ENCODE measurements at places on chromosomes 11 and 22.

DNA sequence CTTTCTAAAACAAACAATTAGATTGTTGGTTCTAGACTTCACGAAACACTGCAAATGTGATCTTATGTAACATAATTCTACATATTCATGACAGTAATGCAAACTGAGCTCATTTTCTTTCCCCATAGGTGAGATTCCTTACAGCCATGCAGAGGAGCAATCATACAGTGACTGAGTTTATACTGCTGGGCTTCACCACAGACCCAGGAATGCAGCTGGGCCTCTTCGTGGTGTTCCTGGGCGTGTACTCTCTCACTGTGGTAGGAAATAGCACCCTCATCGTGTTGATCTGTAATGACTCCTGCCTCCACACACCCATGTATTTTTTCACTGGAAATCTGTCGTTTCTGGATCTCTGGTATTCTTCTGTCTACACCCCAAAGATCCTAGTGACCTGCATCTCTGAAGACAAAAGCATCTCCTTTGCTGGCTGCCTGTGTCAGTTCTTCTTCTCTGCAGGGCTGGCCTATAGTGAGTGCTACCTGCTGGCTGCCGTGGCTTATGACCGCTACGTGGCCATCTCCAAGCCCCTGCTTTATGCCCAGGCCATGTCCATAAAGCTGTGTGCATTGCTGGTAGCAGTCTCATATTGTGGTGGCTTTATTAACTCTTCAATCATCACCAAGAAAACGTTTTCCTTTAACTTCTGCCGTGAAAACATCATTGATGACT lies 1.5 kb downstream of the OR9G1 start:
- peak; percentile 11 for DNase-seq

GRCh38 chr11:46280706-46281105 lies 3.2 kb downstream of the CREB3L1 start:
- no peak for DNase-seq

GRCh38 chr11:27028561-27028965 lies 12.1 kb upstream of the BBOX1 start:
- DNase-seq = no peak

GRCh38 chr22:17865183-17866055 lies 91.2 kb upstream of the BID start:
- DNase-seq = no peak

DNA sequence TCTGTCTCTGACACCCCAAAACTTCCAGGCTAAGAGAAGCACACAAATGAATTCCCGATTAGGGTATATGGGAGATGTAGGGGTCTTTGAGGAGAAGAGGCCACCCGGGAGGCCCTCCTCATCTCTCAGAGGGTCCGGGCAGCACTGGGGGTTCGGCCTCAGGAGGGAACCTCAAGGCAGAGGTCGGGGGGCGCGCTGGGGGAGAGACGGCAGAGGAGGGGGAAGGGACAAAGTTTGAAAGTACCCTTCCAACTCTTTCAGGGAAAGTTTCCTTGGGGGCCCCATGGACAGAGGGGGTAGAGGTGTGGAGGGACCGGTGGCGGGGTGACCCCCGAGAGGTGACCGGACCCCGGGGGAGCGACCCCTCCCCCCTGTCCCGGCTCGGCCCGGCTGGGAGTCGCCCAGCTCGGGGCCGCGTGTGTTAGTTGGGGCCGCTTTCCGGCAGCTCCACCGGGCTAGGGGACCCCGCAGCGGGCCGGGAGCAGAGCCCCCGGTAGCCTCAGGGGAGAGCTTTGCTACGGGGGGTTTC lies 3.3 kb upstream of the GCAT start:
- DNase-seq = no peak

GRCh38 chr22:24326266-24326665 lies 55.6 kb downstream of the SPECC1L start:
- DNase-seq = no peak

GRCh38 chr22:38657045-38657909 lies 839 bp downstream of the CBY1 start:
- DNase-seq = no peak

- DNase-seq = no peak
Measured at GRCh38 chr22:45919504-45920286, 57.3 kb downstream of the WNT7B start.

- no peak for DNase-seq
Measured at GRCh38 chr22:26734339-26735018, 77.1 kb downstream of the MIAT start.

GRCh38 chr22:45455212-45455611 lies 41.7 kb downstream of the RIBC2 start:
- no peak for DNase-seq

DNA sequence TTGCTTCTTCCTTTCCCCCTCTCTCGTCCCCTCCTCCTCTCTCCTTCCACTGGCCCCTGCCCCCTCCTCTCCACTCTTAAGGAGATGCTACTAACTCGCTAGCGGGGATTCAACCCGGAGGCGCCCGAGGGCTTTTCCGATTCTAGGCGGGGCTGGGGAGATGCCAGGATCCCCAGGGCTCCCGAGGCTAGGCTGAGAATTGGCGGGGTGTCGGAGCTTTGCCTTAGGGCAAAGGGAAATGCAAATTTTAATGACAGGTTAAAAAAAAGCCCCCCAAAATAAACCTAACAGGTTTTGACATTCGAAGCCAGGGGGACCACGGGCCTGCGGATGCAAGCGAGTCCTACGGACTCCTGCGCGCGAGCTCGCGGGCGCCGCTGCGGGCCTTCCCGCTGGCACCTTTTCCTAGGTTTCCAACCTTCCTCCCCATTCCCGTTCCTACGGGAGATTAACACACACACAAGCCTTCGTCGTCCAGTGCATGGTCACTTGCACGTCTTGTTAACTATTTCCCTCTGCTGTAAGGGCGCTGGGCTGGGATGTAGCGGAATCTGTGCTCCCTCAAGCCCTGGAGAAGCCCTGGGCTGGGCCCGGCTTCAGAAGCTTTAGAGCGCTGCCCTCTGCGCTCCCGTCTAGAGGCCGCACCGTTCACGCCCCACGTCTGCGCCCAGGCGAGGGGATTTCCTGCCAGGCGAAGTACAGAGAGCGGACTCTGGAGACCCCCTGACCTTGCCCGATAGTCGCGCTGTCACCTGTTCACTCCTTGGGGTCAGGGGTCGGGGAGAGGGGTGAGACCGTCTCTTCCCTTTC lies 729 bp upstream of the ALX4 start:
- peak; percentile 98 for DNase-seq

- DNase-seq = no peak
Measured at GRCh38 chr22:46703171-46703995, 34.7 kb downstream of the CERK start.

GRCh38 chr11:86807360-86807759 lies 7.0 kb downstream of the PRSS23 start:
- DNase-seq = no peak

DNA sequence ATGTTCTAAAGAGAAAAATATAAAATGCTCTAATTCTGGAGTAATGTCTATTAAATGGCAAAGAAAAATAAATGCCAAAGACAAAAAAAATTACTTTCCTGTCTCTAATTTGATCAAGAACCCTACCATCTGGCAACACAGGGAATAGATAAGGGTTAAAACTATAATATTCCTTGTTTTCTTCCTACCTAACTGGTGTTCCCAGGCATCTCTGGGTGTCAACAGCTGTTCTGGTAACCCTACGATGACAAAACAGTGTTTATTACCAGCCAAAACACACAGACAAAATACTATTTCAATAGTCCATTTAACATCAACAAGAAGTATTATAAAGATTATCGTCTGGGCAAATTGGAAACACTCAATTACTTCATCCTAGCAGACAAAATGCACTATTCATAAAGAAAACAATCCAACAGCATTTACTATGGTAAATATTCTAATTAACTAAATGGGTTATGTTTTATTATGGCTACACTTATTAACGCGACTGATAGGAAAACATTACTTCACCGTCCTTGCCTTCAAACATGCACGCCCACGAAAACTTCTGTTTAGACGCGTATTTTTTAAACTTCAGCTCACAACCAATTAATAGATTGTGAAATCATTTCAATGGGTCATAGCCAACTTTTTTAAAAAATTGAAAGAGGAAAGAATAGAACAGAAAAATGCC lies 50.6 kb downstream of the LGR4 start:
- DNase-seq = no peak

DNA sequence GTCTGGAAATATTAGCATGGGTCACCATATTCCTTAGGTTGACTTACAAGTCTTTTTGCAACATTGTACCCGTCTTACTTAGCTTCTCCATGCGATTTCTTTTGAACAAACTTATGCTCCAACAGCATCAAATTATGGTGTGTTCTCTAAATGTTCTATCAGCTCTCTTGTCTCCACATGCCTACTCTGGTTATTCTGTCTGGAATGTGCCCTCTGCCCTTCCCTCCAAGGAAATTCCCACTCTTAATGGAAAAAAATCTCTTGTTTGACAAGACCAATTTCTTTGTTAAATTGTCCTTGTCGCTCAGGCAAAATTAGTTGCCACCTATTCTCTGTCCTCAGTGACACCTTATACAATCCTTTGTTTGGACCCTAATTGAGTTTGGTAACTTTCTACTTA lies 522.8 kb upstream of the LUZP2 start:
- DNase-seq = no peak

GRCh38 chr11:127471662-127472061 lies 471.1 kb upstream of the KIRREL3 start:
- DNase-seq = peak; percentile 23

GRCh38 chr22:27685515-27685914 lies 116.0 kb downstream of the MN1 start:
- DNase-seq = no peak

DNA sequence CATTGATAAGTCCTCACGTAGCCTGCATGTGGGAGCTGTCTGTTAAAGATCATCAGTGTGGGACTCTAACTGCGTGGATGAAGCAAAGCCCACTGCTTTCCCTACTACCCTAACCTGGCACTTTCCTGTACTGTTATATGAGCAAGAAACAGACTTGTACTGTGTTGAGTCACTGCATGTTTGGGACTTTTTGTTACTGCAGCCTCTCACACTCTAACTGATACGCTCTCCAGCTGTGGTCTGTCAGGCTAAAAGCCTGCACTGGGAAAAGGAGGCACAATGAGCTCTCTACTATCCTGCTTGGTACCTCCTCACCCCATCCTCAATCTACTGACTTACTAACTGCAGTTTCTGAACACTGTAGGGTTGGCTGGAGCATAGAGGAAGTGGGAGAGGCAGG lies 93.7 kb upstream of the PLET1 start:
- no peak for DNase-seq

DNA sequence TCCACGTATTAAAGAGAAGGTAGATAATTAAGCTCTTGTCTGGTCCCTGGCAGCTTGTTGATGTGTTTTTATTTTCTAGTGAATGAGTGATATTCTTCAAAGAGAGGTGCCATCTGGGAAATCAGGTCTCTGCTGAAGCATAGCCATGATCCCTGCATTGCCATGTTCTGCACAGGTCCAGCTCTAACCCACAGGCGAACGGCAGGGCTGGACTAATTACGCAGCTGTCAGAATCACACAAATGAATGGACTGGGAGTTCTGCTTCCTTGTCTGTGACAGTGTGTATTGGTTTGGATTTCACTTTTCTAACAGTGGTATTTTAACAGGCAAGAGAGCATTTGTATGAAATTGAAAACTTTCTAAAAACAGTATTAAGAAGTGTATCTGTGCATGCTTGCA lies 235.6 kb downstream of the FAT3 start:
- DNase-seq = no peak

DNA sequence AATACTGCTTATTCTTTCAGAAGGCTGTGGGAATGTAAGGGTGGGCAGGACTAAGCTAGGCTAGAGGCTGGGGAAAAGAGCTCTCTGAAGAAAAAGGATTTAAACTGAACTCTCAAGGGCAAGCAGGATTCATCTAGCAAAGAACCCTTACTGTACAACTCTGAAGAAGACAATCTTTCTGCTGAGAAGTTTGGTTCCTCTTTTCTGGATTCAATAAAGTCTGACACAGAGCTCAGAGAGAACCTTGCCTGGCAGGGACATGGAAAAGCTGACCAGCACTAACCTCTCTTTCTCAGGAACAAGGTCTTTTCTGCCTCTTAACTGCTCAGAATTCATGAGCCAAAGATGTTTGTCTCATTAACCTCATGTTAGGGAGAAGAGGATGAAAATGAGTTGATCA lies 388.4 kb upstream of the DDI1 start:
- DNase-seq = no peak

DNA sequence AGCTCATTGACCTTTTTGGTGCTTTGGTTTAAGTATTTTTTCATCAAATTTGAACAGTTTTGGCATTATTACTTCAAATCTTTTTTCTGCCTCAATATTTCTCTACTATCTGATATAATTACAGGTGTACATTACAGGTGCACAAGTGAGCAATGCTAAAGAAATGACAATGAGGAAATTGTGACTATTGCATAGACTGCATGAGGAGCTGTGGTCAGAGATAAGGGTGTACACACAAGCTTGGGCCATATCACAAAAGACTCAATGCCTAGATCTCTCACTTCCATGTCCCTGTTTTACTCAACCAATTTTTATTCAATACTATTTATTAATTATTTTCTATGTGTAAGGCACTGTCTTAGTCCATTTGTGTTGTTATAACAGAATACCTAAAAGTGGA lies 251.0 kb upstream of the UBASH3B start:
- no peak for DNase-seq

DNA sequence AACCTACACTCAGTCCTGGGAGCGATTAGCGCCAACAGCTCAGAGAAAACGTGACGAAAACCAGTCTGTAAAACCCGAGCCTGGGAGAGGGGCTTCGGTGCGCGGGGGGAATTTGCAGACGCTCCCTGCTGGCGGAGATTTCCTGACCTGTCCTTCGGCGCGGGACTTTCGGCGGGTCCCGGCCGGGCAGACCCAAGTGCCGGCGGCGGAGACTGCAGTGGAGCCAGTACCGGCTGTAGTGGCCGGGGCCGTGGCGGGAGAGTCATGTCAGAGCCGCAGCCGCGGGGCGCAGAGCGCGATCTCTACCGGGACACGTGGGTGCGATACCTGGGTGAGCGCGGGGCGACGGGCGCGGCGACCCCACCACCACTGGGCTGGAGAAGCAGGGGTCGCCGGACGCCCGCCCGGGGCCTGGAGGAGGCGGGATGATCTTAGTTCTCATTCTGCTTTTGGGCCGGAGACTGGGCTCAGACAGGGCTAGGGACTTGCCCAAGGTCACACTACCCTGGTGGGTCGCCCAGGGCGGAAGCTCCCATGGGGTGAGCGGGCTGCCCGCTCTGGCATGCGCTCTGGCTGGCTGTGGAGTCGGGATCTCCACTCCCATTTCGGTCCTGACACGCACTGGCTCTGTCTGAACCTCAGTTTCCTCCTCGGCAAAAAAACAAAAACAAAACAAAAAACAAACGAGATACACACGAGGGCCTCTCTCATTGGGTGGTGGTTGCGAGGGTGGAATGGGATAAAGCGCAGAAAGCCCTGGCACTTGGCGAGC lies at the start of gene MTFP1:
Gene MTFP1, plus strand, starts transcription at position 153 of the 772 bp plus-strand sequence. Its CDS starts 112 bp downstream, at position 265.
- DNase-seq = peak; percentile 86

DNA sequence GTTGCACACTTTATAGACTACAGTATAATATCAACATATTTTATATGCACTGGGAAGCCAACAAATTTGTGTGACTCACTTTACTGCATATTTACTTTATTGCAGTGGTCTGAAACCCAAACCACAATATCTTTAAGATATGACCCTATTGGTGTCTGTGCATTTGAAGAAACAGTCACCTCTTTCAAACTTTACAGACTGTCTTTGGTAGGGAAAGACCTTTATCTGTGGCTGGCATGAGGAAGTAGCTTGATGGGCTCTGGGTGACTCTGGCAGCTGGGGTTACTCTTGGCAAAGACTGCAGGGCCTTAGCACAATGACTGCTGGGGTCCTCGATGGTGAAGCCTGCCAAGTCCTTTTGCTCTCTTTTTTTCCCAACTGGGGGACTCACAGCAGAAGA lies 21.3 kb upstream of the ABTB2 start:
- no peak for DNase-seq

All from A673 (cell line).